Peyer's patch (tissue), 4 donors: ENCODE measurements at places on chromosomes 13 and 19.

DNA sequence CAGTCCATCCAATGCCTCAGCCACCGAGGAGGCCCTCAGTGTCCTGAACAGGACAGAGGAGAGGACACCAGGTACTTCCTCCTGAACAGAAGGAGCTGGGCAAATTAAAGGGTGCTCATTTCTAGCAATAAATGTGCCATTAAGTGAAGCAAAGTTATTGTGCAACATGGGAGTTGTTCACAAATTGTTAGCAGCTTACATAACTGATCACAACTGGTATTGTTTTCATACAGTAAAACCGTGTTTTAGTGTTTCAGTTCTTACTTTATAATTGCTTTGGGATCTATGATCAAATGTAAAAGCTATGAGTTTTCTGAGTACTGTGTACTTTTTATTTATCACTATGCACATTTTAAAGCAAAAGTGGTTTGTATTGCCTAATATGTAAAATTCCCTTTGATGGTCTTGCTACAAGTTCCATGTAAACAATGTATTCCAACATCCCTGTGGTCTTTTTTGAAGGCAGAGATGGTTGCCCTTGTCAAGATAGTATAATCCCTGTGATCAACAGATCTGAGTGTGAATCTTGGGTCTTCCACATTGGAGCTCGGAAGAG is 263.1 kb downstream of the FGF14 start:
- DNase-seq, result no peak

DNA sequence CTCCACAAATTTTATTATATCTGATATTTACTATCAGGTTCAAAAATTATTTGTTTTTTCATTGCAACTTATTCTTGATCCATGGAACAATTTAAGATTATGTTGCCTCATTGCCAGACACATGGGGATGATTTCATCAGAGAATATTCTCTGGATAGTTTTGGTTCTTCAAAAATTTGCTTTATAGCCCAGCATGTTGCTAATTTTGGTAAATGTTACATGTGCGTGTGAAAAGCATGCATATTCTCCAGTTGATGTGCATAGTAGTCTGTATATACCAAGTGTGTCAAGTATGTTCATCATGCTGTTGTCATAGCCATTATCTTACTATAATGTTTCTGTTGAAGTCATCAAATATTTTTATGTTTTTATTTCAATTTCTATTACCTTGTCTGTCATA is 122.3 kb downstream of the RFC3 start:
- DNase-seq, result no peak

DNA sequence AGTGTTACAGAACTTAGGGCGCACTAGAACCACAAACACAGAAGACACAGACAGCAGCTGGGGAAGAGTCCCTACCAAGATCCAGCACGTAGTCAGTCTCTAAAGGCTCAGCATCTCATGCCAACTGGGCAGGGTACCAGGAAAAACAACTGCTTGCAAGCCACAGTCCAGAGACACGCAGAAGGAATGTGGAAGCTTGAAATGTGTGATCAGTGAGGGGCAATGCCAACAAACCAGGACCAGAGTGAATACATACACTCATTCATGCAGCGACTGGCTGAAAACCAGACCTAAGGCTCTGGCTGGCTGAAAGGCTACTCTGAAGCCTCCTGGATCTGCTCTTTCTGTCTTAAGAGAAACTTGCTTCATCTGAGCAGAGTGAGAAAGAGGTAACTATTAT is 1484.8 kb downstream of the EFNB2 start:
- DNase-seq, result no peak

DNA sequence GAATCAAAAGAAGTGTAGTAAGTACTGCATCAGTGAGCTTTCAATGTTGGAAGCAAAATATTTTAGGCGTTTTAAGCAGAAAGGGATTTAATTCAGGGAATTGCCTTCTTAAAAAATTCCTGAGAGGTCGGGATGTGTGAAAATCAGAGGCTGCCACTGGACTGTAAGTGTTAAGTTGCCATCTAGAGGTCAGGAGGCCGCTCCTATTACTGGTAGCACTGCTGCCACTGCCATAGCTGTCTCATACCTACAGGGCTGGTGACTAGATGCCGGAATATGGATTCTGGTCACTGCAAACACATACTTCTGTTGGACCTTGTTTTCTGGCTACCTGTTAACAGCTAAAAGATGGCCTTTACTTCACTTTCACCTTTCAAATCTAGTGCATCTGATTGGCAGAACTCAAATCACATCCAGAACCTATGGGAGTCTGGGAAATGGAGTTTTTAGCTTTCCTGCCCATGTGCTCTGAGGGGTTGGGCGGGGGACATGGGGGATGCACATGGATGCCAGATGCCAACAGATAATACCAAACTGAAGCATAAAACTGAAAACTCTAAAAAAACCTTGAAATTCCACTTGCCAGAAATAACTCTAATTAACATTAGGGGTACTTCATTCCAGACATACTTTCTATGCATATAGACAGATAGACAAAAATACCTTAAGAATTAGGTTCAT is 29.8 kb downstream of the DGKH start:
- no peak for DNase-seq

DNA sequence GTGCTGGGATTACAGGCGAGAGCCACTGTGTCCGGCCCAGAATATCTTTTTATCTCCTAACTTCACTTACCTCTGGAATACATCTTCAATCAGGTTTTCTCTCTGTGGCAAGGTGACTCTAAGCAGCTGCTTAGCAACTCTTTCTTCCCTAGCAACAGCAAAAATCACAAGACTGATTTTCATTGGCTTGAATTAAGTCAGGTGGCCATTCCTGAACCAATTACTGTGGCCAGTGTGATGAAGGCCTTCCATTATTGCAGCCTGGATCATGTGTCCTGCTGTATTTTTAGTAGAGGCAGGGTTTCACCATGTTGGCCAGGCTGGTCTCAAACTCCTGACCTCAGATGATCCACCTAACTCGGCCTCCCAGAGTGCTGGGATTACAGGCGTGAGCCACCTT is 9.0 kb upstream of the LTBP4 start:
- DNase-seq, result no peak

DNA sequence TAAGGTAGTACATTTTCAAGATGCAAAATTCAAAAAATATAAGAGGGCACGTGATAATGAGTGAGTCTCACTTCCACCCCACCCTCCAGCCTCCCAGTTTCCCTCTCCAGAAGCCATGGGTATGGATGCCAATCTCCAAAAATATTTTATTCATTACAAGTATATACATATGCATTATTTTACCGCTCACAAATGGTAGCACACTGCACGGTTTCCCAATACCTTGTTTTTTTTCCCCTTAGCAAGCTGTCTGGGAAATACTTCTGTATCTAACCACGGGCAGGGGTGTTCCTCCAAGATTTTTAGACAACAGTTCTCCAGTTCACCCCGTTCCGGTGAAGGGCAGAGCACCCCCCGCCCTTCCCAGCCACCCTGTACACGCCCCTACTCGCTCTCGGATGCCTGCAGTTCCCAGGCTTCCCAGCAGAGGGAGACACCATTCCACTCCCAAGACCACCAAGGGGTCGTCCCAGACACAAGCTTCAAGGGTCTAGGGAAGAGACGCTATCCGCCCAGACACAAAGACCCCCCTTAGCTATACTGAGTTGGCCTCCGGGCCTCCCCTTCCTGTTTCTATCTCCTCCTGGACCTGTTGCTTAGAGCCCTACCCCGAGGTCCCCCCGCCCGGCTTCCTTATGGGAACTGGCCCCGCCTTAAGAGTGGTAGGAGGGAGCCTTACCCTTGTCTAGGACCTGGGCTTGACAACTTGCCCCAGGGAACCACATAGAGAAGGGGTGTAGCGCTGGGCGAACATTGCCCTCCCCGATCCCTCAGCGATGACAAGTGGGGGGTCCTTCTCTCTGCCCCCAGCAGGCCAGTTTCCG is 1.1 kb upstream of the FXYD3 start:
- peak; percentile 61 for DNase-seq

- DNase-seq, result no peak
These were observed 312 bp downstream of the GSK3A start for GRCh38 chr19:42242069-42242511.
